T47D (cell line): ENCODE measurements at places on chromosomes 12 and 14.
A peak's percentile ranks its signal among the peaks of the same experiment; 100 is the strongest.

DNA sequence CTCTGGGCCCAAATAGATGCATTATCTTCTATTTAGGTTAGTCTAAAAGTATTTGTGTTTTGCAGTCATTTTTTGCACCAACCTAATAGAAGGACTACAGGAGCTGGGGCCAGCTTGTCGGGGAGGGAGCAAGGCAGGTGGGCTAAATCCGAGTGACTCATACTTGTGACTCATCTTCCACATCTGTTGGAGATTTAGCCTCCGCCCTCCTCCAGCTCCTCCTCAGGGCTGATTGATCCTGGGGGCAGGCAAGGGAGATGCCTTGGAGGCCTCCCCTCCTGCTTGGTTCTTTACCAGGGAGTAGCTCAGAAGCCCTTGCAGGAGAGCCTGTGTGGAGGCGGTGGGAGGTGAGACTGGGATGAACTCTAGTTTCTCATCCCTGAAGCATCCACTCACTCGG, 27.9 kb downstream of the RHOF start:
- DNase-seq = no peak

DNA sequence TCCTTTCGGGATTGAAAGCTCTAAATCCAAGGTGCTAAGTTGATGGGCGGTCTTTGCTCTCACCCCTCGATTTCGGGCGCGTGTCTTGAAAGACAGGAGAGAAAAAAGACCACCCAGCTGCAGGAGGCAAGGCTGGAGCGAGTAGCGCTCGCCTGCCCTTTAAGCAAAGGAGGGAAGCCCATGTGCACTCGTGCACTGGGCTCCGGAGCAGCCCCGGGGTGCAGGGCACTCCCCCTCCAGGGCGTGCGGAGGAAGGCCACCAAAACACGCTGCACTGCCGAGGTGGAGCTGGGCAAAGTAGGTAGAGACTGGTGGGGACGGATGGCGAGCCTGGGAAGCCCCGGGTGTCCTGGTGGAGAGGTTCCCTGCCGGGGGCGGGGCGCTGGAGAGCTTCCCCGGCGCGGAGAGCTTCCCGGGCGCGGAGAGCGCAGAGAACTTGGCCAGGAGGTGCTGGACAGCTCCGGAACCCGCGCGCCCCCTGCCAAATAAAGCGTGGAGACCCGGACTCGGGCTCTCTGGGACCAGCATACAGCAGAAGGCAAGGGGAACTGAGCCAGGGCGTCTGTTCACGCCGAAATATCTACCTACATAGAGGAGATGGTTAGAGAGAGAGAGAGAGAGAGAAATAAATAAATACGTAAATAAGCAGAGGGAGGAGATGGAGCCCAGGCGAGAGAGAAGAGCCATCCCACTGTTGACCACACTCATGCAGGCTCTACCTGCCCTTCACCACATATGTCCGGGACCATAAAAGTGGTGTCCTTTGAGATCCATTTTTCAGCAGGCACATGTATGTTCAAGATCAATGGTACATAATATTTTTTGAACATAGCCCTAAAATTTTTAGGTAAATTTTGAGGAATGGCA, 662 bp upstream of the NELL2 start:
- peak; percentile 56 for DNase-seq

GRCh38 chr12:21456291-21456780, 18.9 kb downstream of the PYROXD1 start:
- no peak for DNase-seq

DNA sequence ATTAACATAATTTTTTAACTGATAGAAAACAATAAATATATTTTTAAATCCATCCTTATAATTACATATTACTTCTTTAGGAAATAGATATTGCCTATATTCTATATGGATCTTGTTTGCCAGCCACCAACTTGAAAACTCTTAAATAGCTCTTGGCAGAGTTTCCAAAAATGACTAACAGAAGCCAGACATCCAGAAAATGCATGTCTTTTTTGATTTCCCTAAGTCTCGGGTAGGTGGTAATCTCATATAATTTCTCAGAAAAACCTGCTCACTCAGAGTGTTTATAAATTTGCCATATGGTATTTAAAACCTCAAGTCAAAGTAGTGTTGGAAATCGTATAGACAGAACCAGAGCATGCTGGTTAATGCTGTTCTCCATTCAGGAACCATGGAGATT, 360.4 kb upstream of the FOXG1 start:
- no peak for DNase-seq

DNA sequence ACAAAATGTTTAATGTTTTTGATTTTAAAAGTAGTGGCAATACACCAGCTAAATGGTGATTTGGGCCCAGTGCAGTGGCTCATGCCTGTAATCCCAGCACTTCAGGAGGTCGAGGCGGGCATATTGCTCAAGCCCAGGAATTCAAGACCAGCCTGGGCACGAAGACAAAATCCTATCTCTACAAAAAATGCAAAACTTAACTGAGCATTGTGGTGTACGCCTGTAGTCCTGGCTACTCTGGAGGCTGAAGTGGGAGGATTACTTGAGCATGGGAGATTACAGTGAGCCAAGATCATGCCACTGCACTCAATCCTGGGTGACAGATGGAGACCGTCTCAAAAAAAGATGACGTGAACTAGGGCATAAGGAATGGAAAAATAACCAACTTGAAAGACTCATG, 4.7 kb downstream of the RPL36AL start:
- DNase-seq = no peak

DNA sequence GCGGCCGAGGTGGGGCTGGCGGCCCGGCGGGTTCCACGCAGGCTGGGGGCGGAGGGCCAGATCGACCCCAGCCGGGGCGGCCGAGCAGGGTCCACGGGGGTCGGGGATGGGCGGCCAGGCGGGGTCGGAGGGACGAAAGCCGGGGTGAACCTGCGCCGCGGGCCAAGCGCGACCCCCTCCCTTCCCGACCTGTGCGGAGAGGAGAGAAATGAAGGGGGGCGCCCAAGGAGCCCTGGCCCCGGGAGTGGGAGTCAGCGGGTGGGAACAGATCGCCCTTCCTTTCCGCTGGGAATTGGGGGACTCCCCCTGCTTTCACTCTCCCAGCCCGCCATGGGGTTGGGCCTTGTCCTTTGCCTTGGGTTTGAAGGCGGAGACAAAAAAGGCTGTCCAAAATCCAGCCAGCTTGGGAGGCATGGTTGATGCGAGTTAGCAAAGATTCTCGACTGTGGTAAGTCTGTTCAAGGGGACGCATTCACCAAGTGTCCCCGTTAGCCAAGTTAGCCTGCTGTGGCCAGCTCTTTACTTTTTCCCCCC, 559 bp upstream of the CKAP4 start:
- peak; percentile 58 for DNase-seq

DNA sequence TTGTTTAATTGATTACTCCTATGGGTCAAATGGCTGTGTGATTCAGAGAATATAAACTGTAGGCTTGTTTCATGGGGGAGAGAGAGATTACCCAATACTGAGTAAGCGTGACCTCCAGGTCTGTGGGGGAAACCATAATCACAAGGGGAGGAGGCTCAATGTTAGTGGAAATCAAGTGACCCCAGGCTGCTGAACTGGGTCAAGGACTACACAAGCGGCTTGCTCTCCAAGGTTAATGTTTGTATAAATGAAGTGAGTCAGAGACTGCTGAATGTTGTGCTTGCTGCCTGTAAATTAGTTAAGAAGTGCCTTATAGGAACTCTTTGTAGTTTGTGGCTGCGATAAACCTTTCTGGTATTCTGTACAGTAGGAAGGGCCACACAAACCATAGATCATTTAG, 479.7 kb downstream of the AACS start:
- no peak for DNase-seq

DNA sequence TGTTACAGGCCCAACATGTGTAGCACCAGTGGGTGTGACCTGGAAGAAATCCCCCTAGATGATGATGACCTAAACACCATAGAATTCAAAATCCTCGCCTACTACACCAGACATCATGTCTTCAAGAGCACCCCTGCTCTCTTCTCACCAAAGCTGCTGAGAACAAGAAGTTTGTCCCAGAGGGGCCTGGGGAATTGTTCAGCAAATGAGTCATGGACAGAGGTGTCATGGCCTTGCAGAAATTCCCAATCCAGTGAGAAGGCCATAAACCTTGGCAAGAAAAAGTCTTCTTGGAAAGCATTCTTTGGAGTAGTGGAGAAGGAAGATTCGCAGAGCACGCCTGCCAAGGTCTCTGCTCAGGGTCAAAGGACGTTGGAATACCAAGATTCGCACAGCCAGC, 8.6 kb downstream of the BCL2L14 start:
- no peak for DNase-seq

GRCh38 chr12:130990034-130990433, 36.3 kb downstream of the ADGRD1 start:
- no peak for DNase-seq
